RPMI7951 (cell line): ENCODE measurements at places on chromosomes 6 and 20. TPM values are rescaled to one million over a fixed set of nuclear protein-coding genes. Genes with fewer than 3 reads are reported as not detected.

Gene MATN4
- total RNA-seq: 0.10 TPM in 1 of 2 replicates, not detected in the other

Gene OPN5
- not detected in 2 replicates for total RNA-seq

Gene SDC4
- total RNA-seq: 88.2 and 103 TPM in 2 replicates

Gene PPP1R14C
- not detected in 2 replicates for total RNA-seq

Gene PTGIS
- under 0.01 and 0.24 TPM in 2 replicates for total RNA-seq

Gene GGTLC1
- total RNA-seq: not detected in 2 replicates

Gene NELFE
- 235 and 246 TPM in 2 replicates for total RNA-seq

Gene PTCRA
- total RNA-seq: not detected in 2 replicates

Gene RIPPLY2
- total RNA-seq: not detected in 2 replicates

Gene FAM184A
- 0.24 and 0.78 TPM in 2 replicates for total RNA-seq

GRCh38 chr6:33694401-33694931 lies 17.0 kb downstream of the UQCC2 start:
- peak; percentile 98 for DNase-seq

- no peak for DNase-seq
Measured at GRCh38 chr20:58000861-58001260, 227.6 kb downstream of the ANKRD60 start.

GRCh38 chr6:90233994-90234393 lies 62.6 kb downstream of the BACH2 start:
- no peak for DNase-seq

- DNase-seq: no peak
Measured at GRCh38 chr6:118524686-118525085, 23.4 kb upstream of the PLN start.

- DNase-seq: peak; percentile 100
Measured at GRCh38 chr20:31595654-31596411, 9.3 kb upstream of the ID1 start.

GRCh38 chr6:139582956-139583355 lies 208.5 kb upstream of the CITED2 start:
- DNase-seq: no peak

GRCh38 chr20:63322146-63322932 lies 29.4 kb downstream of the COL20A1 start:
- no peak for DNase-seq

DNA sequence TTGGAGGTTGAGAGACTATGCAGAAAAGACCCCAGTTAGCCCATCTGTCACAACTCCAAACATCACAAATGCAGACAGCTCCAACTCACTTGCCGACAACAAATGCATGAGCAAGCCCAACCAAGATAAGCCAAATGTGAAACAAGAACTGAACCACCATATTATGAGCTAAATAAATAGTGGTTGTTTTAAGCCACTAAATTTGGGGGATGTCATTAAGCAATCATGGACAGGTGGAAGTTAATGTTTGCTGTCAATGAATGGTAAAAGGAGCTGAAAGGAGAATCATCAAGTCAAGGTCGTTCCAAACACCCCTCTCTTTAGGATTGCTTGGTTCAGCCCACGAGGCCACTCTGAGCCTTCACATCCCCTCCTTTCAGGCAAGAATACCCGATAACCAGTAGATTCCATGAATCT lies 71.2 kb upstream of the PLCB4 start:
- no peak for DNase-seq

DNA sequence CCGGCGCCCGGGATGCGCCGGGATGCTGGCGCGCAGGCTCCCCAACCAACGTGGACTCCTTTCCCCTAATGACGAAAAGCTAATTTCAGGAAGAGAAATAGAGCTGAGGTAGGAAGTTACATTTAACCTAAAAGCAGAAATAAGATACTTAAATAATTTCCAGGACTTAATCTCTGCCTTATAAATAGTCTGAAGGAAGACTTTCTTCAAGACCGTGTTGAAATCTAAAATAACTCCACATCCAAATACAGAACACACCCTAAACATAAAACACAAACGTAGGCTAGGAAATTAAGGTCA lies 1.3 kb downstream of the ASF1A start:
- no peak for DNase-seq

DNA sequence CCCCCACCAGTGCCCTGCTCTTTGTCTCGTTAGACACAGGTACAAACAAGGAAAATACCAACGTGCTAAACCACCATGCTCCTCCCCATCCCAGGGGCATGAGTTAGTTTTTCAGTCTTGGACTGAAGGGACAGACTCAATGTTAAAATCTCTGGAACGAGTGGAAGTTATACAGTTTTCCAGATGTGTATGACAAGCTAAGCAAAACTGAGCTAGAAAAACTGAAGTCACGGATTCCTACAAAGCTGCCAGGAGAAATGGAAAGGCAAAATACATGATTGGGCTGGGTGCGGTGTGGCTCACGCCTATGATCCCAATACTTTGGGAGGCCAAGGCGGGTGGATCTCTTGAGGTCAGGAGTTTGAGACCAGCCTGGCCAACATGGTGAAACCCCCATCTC lies 34.3 kb upstream of the QKI start:
- DNase-seq: no peak

DNA sequence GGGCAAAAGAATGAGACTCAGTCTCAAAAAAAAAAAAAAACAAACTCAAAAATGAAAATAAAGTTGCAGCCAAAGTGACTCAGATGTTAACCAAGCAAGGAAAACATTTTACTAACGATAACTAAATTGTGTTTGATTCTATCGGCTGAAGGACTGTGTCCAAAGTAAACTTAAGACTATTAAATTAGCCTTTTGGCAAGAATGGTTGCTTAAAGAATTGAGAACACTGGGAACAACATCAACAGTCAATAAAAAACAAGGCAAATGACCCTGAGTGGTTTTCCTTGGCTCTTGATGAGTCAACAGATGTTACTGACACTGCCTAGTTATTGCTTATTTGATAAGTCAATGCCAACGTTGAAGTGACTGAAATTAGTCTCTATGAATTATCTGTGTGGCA lies 36.7 kb downstream of the POU3F2 start:
- DNase-seq: no peak

DNA sequence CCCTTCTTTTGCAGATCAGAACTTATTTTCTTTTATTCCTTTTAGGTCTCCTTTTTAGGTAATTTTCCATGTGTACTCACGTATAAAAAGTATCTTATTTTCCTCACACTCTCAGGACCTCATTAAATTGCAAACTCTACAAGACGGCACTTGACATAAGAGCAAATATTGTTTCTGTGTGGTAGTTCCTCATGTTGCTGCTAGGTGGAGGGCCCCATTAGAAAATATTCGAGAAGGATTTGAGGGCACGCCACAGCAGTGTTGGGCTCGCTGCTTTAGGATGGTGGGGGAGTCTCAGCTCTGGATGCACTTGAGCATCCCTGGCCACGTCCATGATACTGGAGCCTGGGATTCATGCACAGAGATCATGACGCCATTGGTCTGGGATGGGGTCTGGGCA lies 64.9 kb upstream of the ZFP64 start:
- no peak for DNase-seq

- no peak for DNase-seq
Measured at GRCh38 chr6:169324656-169325459, 71.2 kb upstream of the THBS2 start.

GRCh38 chr6:4714961-4715501 lies 61.2 kb upstream of the CDYL start:
- DNase-seq: no peak

GRCh38 chr20:17909869-17910321 lies 58.7 kb downstream of the SNX5 start:
- no peak for DNase-seq

GRCh38 chr6:32920715-32921114 lies 20.1 kb downstream of the HLA-DMB start:
- DNase-seq: no peak

- no peak for DNase-seq
Measured at GRCh38 chr20:56360133-56360907, 1.5 kb downstream of the FAM210B start.

DNA sequence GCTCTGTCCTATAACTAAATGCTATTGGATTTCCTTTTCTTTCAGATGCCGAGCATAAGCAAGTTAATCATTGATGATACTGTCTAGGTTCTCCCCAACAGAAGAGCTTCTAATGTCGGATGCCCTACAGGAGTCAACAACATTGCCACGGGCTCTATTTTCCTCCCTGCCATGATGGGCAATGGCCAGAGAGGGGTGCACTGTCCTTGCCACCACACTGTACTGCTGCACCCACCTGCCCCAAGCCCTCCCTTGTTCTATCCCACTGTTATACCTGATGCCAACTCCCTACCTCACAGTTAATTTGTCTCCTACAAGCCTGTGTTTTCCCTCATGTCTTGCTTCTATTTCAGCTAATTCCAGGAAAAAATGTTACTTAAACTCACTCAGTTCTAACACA lies 773.6 kb upstream of the CHD6 start:
- no peak for DNase-seq

GRCh38 chr20:53769041-53769440 lies 175.4 kb upstream of the ZNF217 start:
- peak; percentile 52 for DNase-seq

DNA sequence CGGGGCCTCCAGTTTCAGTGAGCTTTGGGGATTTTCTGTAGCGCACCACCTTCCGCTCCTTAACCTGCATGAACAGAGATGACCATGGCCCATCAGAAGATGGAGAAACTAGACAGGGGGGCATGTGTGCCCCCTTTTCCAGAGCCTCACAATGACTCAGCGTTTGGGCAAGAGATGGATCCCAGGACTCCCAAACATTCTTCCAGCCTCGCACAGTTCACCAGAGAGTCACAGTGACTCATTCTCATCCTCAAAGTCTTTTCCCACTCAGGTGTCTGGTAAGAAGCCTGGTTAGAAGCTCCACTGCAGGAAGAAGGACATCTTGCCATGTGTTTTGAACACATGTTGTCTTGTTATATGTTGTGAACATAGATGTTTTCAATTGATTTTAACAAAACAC lies 76.2 kb upstream of the FRMD1 start:
- DNase-seq: no peak

GRCh38 chr6:125986301-125987025 lies at the start of gene TRMT11:
TRMT11 (plus strand) TSS chr6:125986540; CDS start chr6:125986551, 11 bp downstream.
- peak; percentile 85 for DNase-seq

GRCh38 chr20:60395991-60396390 lies 437.8 kb downstream of the CDH26 start:
- DNase-seq: no peak
